Hepatocyte (in vitro differentiated cells): ENCODE measurements at places on chromosomes 3 and 15. TPM values are rescaled to one million over a fixed set of nuclear protein-coding genes. Genes with fewer than 3 reads are reported as not detected.

ITIH1 gene
- 120 and 154 TPM in 2 replicates for total RNA-seq

GRCh38 chr3:147462856-147463255 is 53.7 kb downstream of the ZIC1 start:
- DNase-seq = no peak
- no peaks in the 10 kb centered on the region for H3K4me1 ChIP-seq
- no peaks in the 10 kb centered on the region for H3K27me3 ChIP-seq
- no peak overlapping the region for H3K4me3 ChIP-seq

DNA sequence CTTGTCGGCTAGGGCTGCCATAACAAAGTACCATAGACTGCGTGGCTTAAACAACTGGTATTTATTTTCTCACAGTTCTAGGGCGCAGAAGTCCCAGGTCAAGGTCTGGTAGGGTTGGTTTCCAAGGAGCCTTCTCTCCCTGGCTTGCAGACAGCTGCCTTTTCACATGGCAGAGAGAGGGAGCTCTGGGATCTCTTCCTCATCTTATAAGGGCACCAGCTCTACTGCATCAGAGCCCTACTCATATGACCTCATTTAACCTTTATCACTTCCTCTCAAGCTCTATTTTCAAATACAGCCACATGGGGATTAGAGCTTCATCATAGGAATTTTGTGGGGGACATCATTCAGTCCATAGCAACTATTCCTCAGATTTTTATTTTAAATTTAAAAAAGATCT is 17.6 kb upstream of the PAQR9 start:
- H3K27me3 ChIP-seq = peaks cover 10% of the 10 kb centered on the region
- H3K27ac ChIP-seq = no peak overlapping the region
- DNase-seq = no peak
- H3K36me3 ChIP-seq = no peaks in the 10 kb centered on the region
- H3K4me3 ChIP-seq = no peak overlapping the region

TMEM40 gene
- 0.52 TPM in 1 of 2 replicates, not detected in the other for total RNA-seq

FBN1 gene
- 172 and 199 TPM in 2 replicates for total RNA-seq

- H3K4me1 ChIP-seq = no peaks in the 10 kb centered on the region
- DNase-seq = no peak
Measured at GRCh38 chr15:77029166-77030047, 34.5 kb downstream of the PSTPIP1 start.

CDHR4 gene
- 0.57 TPM in 1 of 2 replicates, not detected in the other for total RNA-seq

PLA2G4D gene
- total RNA-seq = 0.04 and 0.17 TPM in 2 replicates

DNA sequence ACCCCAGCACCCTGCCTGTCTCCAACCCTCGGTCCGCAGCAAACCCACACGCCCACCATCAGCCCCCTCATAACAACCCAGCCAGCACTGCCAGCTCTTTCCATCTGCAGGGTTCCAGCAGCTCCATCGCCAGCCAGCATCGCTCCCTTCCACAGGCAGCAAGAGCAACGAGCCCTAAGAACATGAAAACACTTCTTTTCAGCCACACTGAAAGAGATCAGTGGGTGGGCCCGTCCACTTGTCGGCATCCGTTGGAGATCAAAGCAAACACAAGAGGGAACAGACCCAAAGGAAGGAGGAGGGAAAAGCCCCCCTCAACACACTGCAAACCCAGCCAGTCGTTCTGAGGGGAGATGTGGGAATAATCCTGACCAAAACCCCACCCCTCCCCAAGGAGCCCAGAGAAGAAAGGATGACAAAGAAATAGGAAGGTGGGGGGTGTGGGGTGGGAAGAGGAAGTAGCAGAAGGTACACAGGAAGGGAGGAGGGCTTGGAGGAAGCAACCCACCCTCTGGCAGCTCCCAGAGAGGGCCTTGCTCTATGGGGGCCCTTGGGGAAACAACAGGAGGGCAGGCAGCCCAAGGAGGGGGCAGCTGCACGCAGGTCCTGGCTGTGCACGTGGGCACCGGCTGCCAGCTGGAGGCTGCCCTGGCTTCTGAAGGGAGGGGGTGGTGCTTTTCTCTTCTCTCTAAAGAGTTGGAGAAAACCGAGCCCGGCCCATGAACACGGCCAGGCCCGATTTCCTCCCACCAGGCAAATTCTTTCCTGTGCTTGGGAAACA is 473.6 kb upstream of the PROK2 start:
- H3K36me3 ChIP-seq = no peaks in the 10 kb centered on the region
- no peak overlapping the region for H3K27ac ChIP-seq
- no peaks in the 10 kb centered on the region for H3K27me3 ChIP-seq
- H3K4me3 ChIP-seq = no peak overlapping the region
- H3K4me1 ChIP-seq = peaks cover 28% of the 10 kb centered on the region

- DNase-seq = no peak
- H3K27me3 ChIP-seq = no peaks in the 10 kb centered on the region
- H3K36me3 ChIP-seq = no peaks in the 10 kb centered on the region
- no peak overlapping the region for H3K4me3 ChIP-seq
- H3K27ac ChIP-seq = no peak overlapping the region
- no peaks in the 10 kb centered on the region for H3K4me1 ChIP-seq
Measured at GRCh38 chr15:92224843-92225242, 168.8 kb upstream of the ST8SIA2 start.

MOBP gene
- 0.10 and 0.40 TPM in 2 replicates for total RNA-seq

CLEC3B gene
- total RNA-seq = 0.64 and 1.3 TPM in 2 replicates

DNA sequence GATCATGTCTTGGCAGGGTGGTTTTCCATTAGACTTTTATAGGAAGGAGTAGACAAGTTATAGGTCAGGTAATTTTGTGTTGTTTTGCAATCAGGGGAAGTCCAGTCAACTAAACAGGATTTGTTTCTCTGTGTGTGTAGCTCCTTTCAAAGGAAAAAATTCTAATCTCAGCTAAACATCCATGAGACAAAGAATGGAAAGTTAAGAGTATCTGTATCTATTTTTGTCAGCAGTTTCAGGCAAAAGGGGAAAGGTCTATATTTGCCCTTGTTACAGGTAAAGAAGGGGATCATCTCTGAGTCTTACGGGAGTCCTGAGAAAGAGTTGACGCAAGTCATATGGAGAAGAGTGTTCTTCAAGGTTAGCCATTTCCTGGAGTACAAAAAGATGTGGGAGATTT is 79.3 kb downstream of the GAP43 start:
- H3K27ac ChIP-seq = no peak overlapping the region
- DNase-seq = no peak
- no peak overlapping the region for H3K4me3 ChIP-seq
- H3K27me3 ChIP-seq = no peaks in the 10 kb centered on the region

GOLGA8S gene
- total RNA-seq = 0.03 and 0.08 TPM in 2 replicates

DNA sequence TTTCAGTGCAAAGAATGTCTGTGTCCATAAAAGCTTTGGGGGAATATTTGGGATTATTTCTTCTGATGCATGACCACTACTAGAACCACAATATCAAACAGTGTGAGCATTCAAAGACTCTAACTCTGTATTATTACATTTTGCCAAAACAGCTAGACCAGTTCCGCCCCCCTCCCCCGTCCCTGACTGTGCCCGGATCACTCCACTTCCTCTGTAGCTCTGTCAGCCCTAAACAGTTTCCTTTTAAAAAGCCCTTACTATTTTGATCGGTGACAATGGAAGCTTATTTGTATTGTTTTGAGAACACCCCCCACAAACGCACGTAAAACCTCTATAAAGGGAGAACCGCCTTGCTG is 36.6 kb upstream of the EPHB3 start:
- H3K4me3 ChIP-seq = peak overlapping the region; percentile 48
- H3K36me3 ChIP-seq = no peaks in the 10 kb centered on the region
- peaks cover 8% of the 10 kb centered on the region for H3K4me1 ChIP-seq
- DNase-seq = no peak
- H3K27ac ChIP-seq = no peak overlapping the region
- H3K27me3 ChIP-seq = peaks cover 59% of the 10 kb centered on the region

- H3K27ac ChIP-seq = no peak overlapping the region
- no peak for DNase-seq
- H3K36me3 ChIP-seq = no peaks in the 10 kb centered on the region
- H3K4me3 ChIP-seq = no peak overlapping the region
- no peaks in the 10 kb centered on the region for H3K27me3 ChIP-seq
Measured at GRCh38 chr3:126467611-126467955, 8.1 kb downstream of the ZXDC start.

DNA sequence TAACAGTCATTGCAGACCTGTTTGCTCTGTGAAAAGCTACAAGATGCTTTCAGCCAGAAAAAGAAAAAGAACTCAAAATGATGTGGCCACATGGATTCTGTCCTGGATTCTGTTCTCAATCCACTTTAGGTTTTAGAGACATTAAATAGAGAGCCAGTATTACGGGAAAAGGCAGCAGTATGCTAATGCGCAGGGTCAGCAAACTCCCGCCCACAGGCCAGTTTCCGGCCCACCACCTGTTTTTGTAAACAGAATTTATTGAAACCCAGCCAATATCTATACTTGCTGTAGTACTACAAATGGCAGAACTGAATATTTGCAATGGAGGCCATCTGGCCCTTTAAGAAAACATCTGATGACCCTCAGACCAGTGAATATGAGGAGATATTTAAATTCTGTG is 416.1 kb downstream of the ERC2 start:
- H3K4me3 ChIP-seq = no peak overlapping the region
- no peak for DNase-seq
- no peak overlapping the region for H3K27ac ChIP-seq
- no peaks in the 10 kb centered on the region for H3K27me3 ChIP-seq
- no peaks in the 10 kb centered on the region for H3K36me3 ChIP-seq
- H3K4me1 ChIP-seq = peaks cover 41% of the 10 kb centered on the region

TRPM1 gene
- total RNA-seq = not detected in 2 replicates

GPR160 gene
- total RNA-seq = 87.9 and 96.2 TPM in 2 replicates

- H3K27ac ChIP-seq = no peak overlapping the region
- H3K27me3 ChIP-seq = no peaks in the 10 kb centered on the region
- no peaks in the 10 kb centered on the region for H3K36me3 ChIP-seq
- DNase-seq = no peak
Measured at GRCh38 chr3:59876533-59877062, 826.8 kb upstream of the CFAP20DC start.

DNA sequence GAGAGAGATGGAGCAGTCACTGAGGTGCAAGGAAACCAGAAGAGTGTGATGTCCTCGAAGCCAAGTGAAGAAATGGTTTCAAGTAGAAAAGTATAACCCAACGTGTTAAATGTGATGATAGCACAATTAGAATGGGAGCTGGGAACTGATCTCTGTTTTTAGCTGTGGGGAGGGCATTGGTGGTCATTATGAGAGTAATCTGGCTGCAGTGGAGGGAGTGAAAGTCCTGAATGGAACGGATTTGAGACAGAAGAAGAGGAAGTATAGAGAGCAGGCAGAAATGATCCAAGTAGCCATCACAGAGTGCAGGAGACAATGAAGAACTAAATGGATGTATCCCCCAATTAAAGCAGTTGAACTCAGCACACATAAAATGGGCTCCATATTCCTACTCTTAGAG is 235.3 kb downstream of the IGSF11 start:
- H3K27ac ChIP-seq = no peak overlapping the region
- DNase-seq = no peak
- H3K4me1 ChIP-seq = no peaks in the 10 kb centered on the region
- no peaks in the 10 kb centered on the region for H3K36me3 ChIP-seq
- no peak overlapping the region for H3K4me3 ChIP-seq

DNA sequence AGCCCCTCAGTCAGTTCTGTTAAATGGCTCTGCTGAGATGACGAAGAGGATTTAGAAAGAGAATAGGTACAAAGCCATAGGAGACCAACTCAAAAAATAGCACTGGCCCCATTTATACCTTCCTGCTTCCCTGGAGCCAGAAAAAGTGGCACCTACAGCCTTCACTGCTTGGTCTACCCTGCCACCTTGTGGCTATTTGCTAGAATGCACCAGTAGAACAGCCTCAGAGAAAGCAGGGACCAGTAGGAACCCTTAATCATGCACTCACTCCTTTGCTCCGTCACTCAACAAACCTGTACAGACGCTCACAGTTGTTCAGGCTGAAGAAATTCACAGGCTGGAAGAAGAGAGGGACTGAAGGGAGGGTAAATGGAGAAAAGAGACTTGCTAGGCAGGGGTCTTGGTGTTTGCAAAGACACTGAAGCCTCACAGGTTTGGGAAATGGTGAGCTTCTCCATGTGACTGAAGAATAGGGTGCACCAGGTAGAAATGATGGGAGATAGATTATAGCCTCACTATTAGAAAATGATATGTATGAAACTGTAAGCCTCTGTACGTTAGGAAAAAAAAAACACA is 12.1 kb upstream of the RTP2 start:
- peak; percentile 84 for DNase-seq
- no peaks in the 10 kb centered on the region for H3K36me3 ChIP-seq
- H3K27ac ChIP-seq = no peak overlapping the region
- peaks cover 1% of the 10 kb centered on the region for H3K4me1 ChIP-seq

- no peaks in the 10 kb centered on the region for H3K36me3 ChIP-seq
- H3K4me1 ChIP-seq = no peaks in the 10 kb centered on the region
- H3K4me3 ChIP-seq = no peak overlapping the region
- no peaks in the 10 kb centered on the region for H3K27me3 ChIP-seq
- no peak for DNase-seq
- no peak overlapping the region for H3K27ac ChIP-seq
Measured at GRCh38 chr3:177495566-177495965, 298.3 kb upstream of the TBL1XR1 start.

TBCCD1 gene
- total RNA-seq = 13.1 and 13.4 TPM in 2 replicates

- H3K27me3 ChIP-seq = no peaks in the 10 kb centered on the region
- H3K4me3 ChIP-seq = no peak overlapping the region
Measured at GRCh38 chr3:55668359-55668758, 181.3 kb upstream of the WNT5A start.

DNA sequence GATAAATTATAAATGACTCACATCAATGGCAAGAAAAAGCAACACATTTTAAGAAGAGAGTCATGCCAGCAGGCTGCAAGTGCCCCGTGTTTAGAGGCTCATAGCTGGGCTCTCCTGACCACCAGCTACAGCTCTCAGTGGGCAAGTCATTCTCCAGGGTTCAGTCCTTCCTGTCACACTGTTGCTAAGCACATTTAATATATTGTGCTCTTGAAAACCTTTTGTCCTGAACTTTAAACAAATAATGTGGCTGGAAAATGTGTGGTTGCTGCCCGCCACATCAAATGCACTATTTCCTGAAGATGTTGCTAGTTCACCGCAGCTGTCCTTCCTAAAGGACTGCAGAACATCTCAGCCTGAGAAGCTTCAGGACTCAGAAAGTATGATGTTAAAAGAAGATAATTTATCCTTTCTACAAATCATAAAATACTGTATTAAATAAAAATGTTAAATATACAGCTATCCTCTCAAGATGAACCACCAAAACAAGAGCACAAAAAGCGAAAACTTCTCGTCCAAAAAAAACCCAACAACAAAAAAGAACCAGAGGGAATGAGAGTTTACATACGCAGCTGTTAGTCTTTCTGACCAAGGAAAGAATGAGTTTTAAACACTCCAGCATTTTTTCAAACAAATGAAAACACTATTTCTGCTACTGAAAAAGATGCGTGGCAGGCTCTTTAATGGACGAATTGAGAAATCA is 951 bp downstream of the TARS3 start:
- peak overlapping the region; percentile 97 for H3K27ac ChIP-seq
- no peaks in the 10 kb centered on the region for H3K27me3 ChIP-seq
- H3K4me1 ChIP-seq = no peaks in the 10 kb centered on the region
- peak; percentile 5 for DNase-seq
- H3K4me3 ChIP-seq = peak overlapping the region; percentile 45

CD96 gene
- total RNA-seq = 0.28 and 0.60 TPM in 2 replicates

ISLR2 gene
- total RNA-seq = 1.7 TPM in 1 of 2 replicates, not detected in the other

- DNase-seq = peak; percentile 56
- H3K4me3 ChIP-seq = no peak overlapping the region
- H3K27ac ChIP-seq = peak overlapping the region; percentile 48
Measured at GRCh38 chr3:121998611-121999473, 23.2 kb downstream of the ILDR1 start.

RPL14 gene
- 390 and 395 TPM in 2 replicates for total RNA-seq
